Stimulated activated CD4-positive, alpha-beta T cell treated with anti-CD3 and anti-CD28 coated beads, Interleukin-15, amount 100 ng/mL, for 1 hour (primary cell): ENCODE measurements at places on chromosomes 11 and 22.

GRCh38 chr22:22730655-22731373, 86.4 kb downstream of the GGTLC2 start:
- no peak for DNase-seq

- DNase-seq = no peak
Observed at GRCh38 chr11:1445741-1446445, 40.7 kb downstream of the MOB2 start.

- no peak for DNase-seq
Observed at GRCh38 chr11:121199516-121199915, 93.1 kb upstream of the SC5D start.

DNA sequence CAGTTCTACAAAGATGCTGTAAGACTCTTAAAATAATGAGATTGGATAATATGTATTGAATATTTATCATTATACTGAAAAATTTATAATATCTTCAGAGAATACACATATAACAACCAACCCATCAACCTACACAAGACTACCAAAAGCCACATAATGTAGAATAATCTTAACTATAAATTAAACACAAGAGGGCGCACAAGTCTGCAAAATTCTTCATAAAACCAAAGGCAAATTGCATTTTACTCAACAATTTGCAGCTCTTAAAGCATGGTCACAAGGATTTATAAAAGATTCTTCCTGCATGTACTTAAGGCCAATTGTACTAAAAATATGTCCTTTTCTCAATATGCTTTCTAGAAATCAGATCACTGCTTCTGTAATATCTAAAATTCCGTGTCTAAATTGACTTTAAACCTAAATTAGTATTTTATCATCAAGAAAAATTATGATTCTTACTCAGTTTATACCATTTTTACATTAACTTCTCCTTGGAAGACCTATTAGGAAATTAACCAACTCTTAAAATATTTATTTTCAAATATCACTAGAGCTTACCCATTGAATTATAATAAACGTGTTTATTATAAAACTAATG, 79.0 kb downstream of the TTC28 start:
- no peak for DNase-seq

DNA sequence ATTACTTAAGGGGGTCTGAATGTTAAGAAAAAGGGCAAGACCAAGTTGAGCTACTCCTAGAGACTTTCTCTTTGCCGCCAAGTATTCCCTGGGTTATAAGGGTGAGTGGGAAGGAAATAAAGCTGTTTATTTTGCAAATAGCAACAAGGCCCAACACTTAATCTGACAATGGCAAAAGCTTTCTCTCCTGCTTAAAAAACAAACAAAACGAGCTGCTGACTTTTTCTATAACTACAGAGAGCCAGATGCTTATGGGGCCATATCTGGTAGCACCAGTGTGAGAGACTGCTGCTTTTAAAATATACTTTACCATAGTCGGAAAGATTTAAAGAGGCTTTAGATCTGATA, 2.3 kb upstream of the KDM2A start:
- DNase-seq = no peak

GRCh38 chr22:28129319-28129962, 210.4 kb upstream of the PITPNB start:
- DNase-seq = no peak

- no peak for DNase-seq
Observed at GRCh38 chr11:10405865-10406592, 49.0 kb upstream of the AMPD3 start.

DNA sequence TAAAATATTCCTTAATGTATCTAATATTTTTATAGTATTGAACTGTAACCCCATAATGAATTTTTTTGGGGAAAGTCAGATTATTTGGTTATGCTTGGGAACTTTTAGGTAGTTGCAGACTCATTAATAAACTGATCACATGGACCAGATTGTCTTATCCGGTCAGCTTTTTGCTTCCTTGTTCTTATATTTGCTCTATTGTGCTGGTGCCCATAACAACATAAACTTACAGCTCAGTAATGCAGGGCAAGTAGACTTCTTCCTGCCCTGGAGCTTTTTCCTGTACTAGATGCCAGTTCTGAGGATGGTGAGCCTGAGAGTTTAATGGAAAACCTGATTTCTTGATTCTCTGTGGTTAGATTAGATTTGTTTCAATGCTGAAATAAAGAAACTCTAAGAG, 53.2 kb downstream of the MTMR3 start:
- no peak for DNase-seq

DNA sequence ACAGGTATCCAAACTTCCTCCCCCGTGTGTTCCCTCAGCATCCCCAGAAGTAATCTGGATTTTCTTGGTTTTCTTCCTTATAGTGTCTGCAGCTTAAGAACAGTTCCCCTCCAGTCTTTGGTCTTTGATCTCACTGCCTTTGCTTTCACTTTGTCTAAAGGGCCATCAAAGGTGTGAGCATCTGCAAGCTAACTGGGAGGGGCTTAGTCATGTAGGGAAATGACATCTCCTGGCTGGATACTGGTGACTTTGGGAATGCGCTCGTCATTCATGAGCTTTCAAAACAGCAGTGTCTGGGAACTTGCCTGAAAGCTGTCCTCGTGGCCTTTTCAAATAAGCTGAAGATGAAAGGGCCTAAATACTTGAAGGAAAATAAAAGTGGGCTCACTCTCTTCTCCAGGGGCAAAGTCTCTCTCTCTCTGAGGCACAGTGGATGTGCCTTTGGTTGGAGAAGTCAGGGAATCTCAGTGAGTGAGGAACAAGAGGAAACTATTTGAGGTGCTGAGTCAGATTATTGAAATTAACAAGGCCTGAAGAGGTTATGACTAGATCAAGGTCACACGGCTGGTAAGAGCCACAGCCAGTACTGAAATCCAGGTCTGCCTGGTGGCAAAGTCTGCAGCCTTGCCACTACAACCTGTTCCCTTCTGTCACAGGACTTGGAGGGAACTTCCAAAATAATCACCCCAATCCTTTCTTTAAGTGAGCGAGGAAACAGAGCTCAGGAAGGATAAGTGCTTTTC, 45.6 kb upstream of the TENM4 start:
- DNase-seq = no peak

- no peak for DNase-seq
Observed at GRCh38 chr22:20573833-20574615, 66.6 kb downstream of the MED15 start.

DNA sequence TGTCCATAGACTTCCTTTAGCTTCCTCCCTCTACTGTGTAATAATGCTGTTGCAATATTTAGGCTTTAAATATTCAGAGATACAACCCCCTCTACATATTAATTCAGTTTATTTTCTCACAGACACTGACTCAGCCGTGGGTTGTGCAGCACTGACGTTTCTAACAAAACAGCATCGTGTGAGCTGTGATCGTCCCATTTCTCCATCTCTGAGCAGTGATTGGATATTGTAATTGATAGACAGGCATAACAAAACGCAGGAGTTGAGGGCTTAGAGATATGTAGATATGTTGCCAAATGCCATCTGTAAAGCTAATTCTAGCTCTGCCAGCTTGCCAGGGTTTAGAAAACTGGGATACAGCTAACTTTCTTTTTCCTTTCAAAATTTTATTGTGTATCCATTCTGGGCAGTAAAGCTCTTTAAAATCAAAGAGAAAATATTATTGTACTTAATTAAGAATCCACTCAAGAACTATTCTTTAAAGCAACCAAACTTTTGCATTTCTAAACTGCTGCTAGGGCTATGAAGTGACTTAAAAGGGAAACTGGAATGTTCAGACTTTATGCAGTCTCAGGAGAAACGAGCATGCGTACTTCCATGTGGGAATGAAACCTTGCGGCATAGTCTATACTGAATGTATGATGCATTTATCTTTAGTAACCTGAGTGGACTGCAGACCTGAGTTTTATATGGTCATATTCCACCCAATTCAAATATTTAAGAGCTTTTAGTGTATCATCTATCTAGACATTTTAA, 22.7 kb downstream of the BTBD10 start:
- no peak for DNase-seq

DNA sequence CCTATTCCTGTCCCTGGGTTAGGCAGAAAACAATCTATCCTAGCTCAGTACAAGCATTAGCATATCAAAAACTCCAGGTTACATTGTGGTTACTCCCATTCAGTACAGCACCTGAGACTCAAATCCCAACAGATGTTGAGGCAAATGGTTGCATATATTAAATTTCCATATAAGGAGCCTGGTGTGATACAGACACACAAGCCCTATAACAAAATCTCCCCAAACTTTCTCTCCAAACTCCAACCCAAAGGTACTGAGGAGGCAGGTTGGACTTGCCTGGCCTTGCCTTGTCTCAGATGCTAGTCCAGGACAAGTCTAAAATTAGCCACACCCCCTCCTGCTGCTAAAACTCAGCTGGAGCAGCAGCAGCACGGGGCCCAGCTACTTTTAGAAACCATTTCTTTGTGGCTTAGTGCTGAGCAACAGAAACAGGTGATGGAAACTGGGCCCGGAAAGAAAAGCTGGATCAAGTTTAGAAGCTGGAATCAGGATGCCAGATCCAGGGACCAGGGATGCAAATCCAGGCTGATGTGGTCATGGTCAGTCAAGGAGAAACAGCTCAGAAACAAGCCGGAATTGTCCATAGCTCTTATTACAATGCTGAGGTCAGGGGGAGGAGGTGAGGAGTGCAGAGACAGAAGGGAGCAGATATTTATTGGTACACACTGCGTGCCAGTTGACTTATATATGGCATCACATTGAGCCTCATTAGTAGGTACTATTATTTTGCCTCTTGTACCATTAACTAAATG, 73.7 kb upstream of the AMOTL1 start:
- DNase-seq = no peak
